ENCODE measurements at places on chromosomes 6 and 20.

GRCh38 chr20:47334022-47334551, 22.4 kb downstream of the ZMYND8 start:
- no peak for DNase-seq

DNA sequence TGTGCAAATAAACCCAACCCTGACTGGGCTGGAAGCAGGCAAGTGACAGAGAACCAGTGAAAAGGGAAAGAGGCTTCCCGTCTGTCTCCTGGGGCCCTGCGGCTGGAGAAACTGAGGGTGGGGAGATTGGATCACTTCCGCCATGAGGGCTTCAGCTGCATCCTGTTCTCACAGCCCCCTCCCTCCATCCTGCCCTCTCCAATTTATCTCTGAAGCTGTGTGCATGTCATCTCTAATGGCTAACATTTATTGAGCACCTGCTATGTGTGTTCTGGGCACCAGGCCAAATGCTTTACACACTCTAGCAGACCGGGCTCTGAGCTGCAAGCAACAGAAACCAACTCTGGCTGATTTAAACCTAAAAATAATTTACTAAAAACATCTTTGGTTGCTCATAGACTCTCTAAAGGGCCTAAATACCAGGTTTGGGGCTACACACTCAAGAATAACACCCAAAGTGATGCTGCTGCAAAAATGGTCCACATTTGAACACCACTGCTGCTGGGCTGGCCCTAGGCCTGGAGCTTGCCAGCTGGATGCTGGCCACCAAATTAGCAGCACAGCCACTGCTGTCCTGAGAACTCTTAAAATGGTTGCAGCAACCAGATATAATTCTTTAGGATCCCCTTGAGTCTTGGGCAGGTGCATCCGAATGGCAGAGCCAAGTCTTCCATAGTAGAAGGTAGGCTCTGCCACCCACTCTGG, 123.6 kb upstream of the LRFN2 start:
- DNase-seq, result peak; percentile 40

DNA sequence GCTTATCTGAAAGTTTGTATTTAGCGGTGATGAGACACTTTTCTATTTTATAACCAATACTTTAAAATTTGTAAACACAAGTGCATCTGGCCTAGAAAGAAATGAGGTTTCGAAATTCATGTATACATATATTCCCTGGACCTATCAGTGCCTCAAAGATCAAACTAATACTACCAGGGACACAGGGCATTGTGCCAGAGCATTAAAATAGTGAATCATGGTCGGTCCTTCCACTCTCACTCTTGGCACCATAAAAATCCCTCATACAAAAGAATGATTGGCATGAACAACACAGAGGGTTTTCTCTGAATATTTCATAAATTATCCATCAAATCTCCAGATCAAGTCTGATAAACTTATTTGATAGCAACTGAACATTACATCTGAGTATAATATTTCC, 62.0 kb downstream of the MMUT start:
- no peak for DNase-seq

DNA sequence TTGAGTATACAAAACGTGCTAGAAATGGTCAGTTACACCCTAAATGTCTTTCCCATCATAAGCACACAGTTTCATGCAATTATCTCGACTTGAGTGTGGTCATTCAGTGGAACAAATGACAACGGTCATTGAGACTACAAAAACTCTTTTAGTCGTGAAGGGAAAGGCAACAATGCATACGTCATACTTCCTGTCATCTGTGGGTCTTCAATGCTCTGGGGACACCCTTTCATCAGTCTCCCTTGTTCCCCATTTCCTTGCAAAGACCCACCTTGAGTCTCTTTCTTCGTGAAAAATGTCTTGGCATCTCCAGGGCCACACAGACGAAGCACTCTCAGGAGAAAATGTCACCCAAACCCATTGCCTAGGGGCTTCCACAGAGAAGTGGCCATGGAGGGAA, 238.5 kb downstream of the GMPR start:
- no peak for DNase-seq

All from NCI-H1694 treated with DMSO at 0.1 percent for 48 hours (cell line).